ENCODE measurements at places on chromosomes 3 and 15.

- no peak for DNase-seq
Measured at GRCh38 chr3:13197281-13197680, 124.1 kb upstream of the IQSEC1 start.

- DNase-seq = no peak
Measured at GRCh38 chr3:117356091-117356705, 646.6 kb downstream of the TUSC7 start.

DNA sequence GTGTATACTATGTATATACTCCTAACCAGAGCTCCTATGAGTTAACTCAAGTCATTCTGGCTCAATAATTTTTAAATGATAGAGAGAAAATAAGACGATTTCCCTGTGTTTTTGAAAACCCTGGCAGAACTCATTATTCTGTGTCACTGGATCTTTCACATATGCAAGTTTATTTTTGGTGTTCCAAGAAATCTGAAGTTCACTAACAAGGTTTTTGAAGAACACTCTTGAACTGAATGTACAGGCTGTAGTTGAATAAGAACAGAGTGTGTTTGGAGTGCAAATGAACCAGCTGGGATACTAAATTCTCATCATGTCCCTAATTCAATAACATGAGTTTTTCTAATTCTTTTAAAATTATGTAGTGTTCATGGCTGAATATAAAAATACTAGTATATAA lies 466.9 kb upstream of the SUCLG2 start:
- no peak for DNase-seq

DNA sequence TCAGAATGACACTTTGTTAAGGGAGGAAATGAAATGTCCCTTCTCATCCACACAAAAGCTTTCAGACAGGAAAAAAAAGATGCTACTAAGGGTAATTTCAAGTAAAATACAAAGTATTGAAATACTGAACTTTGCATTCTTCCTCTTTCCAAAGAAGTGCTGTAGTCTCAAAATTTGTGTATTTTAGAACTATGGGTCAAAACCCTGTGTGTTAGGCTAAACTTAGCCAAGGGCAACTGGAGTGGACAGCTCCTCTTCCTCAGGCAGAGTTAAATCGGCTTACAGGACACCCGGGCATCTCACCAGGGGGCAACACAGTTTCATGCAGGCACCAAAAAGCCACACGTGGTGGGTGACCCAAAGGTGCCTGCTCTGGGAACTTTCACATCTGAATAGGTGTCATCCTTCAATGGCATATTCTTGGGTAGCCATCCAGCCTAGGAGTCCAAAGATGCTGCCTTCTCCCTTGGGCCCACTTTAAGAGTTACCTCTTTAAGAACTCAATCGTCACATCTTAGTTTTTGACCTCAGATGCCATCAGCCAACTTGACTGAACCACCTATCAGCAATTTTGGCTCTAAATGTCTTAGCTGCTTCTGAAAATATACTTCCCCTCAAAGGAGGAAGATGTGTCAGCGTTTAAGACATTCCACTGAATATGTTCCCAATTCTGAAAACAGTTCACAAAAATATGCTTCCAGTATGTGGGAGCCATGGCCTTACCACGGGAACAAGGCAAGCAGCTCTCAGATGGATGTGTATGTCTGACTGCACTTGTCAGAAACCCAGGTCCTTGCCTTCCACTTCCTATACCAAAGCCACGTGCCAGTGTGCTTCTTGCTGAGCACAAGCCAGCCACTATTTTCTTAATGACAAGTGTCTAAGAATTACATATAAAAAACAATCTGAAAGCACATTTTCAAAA lies 32.2 kb upstream of the MUC13 start:
- no peak for DNase-seq

- DNase-seq = no peak
Measured at GRCh38 chr15:46231786-46232185, 597.0 kb downstream of the SQOR start.

- DNase-seq = no peak
Measured at GRCh38 chr3:120773932-120774331, 31.4 kb downstream of the GTF2E1 start.

Measured in AG10803 (cell line).